ENCODE measurements at places on chromosomes 11 and 22.

DNA sequence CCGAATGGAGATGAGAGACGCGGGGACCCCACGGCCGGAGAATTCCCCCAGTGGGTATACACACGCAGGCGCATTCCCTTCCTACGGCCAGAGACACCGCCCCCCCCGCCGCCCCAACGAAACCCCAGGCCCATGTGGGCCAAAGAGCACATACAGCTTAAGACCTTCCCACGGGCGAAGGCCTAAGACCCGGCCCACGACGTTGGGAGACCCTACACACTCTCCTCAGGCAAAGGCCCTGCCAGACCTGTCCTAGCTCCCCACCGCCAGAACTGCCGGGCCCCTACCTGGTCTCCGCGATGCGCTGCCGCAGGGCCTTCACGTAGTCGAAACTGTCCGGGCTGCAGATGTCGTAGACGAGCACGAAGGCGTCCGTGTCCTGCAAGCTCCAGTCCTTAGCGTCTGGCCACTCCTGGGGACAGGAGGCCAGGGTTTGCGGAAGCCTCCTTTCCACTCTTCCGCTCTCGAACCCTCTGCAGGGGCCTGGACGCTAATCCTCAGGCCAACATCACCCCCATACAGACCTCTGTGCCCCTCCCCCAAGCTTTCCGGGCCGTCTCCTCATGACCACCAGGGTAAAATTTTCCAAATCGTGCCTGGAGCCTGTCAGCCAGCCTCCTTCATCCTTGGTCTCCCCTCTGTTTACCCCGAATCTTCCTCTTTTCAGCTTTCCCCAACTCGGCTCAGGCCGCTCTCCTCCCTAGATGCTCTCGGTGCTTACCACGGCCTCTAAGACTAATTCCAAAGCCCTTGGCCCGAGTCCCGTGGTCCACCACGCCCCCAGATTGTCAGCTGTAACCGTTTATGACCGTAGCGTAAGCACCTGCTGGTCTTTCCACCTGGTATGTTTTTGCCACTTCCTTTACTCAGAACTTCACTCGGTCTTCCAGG, 1.7 kb downstream of the RASL10A start:
- peak; percentile 12 for DNase-seq

DNA sequence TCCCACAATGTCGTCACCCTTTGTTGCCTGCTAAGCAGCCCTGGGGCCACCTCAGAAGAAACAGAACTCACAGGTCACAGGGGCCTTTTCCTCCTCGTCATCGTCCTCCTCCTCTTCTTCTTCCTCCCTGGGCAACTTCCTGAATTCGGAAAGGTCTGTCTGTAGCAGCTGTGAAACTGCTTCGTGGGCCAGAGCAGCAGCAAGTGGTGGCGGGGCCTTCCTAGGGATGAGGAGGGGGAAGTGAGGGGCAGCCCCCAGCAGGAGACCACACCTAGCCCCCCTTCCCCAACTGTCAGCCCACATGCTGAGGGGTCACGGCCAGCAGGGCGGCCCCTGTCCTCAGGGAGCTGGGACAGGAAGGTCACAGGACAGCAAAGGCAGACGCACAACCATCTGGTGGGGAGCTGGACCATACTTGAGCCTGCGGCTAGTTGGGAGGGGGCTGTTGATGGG, 13.2 kb downstream of the PPM1F start:
- DNase-seq: peak; percentile 75

- no peak for DNase-seq
Measured at GRCh38 chr11:60288531-60288930, 8.1 kb downstream of the MS4A4A start.

- no peak for DNase-seq
Measured at GRCh38 chr11:14625586-14626205, 17.9 kb upstream of the PDE3B start.

- no peak for DNase-seq
Measured at GRCh38 chr22:27637604-27638003, 164.0 kb downstream of the MN1 start.

DNA sequence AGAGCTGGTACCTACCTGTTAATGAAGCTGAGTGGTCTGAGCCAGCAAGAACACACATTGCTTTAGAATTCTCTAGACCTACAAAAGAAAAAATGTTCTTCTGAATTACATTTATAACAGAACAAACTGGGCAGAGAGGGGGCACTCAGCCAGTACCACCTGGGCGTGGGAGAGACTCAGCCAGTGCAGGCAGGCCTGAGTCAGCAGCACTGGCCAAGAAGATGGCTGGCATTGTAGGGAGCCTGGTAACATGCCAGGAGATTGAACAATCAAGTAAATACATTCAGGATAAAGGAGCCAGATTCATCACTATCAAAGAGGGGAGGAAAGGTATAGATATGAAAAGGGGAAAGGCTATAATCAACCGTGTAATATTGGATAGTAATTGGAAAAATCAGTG, 19.9 kb downstream of the SERGEF start:
- DNase-seq: no peak

GRCh38 chr22:32697331-32697995, 104.0 kb upstream of the TIMP3 start:
- no peak for DNase-seq

- peak; percentile 40 for DNase-seq
Measured at GRCh38 chr22:46293577-46294260, 3.0 kb upstream of the GTSE1 start.

- DNase-seq: no peak
Measured at GRCh38 chr22:23613193-23613972, 18.7 kb downstream of the DRICH1 start.

- no peak for DNase-seq
Measured at GRCh38 chr22:50121202-50121740, 31.5 kb downstream of the MOV10L1 start.

GRCh38 chr22:27133019-27133431, 475.6 kb downstream of the MIAT start:
- peak; percentile 37 for DNase-seq

GRCh38 chr22:46515208-46516111, 22.0 kb downstream of the CELSR1 start:
- no peak for DNase-seq

GRCh38 chr11:57490456-57491248, 24.9 kb downstream of the SLC43A1 start:
- no peak for DNase-seq

DNA sequence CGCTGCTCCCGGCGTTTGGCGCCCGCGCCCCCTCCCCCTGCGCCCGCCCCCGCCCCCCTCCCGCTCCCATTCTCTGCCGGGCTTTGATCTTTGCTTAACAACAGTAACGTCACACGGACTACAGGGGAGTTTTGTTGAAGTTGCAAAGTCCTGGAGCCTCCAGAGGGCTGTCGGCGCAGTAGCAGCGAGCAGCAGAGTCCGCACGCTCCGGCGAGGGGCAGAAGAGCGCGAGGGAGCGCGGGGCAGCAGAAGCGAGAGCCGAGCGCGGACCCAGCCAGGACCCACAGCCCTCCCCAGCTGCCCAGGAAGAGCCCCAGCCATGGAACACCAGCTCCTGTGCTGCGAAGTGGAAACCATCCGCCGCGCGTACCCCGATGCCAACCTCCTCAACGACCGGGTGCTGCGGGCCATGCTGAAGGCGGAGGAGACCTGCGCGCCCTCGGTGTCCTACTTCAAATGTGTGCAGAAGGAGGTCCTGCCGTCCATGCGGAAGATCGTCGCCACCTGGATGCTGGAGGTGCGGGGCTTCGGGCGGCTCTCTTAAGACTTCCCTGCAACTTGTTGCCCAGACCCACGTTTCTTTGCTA, at the start of gene CCND1:
Gene CCND1 (plus strand): TSS at position 162 of the 587 bp plus-strand sequence. CDS start 158 bp downstream, at position 320.
- DNase-seq: peak; percentile 48

DNA sequence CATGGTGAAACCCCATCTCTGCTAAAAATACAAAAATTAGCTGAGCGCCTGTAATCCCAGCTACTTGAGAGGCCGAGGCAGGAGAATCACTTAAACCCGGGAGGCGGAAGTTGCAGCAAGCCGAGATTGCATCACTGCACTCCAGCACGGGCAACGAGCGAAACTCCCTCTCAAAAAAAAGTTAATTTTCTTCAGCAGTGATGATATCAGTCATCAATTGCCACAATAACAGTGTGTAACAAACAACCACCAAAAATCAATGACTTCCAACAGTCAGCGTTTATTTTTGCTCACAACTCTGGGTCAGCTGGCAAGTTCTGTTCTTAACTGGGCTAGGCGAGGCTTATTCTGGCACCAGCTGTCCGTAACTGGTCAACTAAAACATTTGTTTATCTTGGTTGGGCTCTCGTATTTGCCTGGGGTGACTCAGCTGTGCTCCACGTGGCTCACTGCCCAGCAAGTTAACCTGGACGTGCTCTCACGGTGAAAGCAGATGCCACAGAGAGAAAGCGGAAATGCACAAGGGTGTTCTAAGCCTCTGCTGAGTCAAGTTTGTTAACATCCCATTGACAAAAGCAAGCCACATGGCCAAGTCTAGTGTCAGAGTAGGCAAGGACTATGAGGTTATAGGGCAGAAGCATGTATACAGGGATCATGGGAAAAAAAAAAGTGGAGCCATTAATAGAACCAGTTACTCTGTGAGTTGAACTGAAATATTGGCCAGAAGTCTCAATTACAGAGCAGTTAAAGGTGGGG, 52.1 kb downstream of the LHFPL7 start:
- DNase-seq: no peak

GRCh38 chr11:34798985-34799384, 117.2 kb downstream of the APIP start:
- no peak for DNase-seq

DNA sequence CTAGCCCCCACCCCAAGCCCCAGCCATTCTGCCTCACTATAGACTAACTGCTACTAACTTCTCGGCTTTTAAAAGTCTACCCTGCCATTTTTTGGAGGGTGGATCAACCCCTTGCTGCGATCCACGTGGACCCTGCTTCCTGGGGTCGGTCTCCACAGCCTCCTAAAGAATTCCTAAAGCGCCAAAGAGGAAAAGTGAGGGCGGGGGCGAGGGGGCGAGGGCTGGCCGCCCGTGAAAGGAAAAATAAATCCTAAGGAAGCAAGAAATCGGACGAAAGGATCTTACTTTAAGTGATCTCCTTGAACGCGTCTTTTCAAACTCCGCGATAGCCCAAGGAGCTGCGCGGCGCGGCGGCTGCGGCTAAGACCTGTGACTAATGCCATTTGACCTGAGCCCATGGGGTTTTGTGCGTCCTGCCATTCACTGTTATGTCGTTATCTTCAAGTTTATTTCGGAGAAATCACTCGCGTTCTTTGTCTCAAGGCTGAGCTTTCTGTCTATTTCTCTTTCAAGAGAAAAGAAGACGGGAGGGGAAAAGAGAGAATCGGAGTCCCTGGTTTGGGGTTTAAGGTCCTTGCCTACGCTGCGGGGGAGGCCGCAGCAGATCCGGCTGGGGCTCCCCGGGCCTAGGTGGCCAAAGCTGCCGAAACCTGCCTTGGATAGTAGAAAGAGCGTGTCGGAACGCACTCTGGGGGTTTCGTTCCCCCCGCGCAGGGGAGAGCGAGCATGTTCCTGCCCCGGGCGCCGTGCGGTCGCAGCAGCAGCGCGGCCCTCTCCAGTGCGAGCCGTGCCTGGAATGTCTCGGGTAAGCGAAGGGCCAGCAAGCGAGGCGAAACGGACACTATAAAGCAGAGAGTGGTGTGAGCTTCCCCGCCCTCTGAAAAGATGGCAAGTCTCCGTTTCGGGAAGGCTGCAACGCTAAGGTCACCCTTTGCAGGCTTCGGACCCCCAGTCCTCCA, 2.8 kb upstream of the DBX1 start:
- DNase-seq: no peak

DNA sequence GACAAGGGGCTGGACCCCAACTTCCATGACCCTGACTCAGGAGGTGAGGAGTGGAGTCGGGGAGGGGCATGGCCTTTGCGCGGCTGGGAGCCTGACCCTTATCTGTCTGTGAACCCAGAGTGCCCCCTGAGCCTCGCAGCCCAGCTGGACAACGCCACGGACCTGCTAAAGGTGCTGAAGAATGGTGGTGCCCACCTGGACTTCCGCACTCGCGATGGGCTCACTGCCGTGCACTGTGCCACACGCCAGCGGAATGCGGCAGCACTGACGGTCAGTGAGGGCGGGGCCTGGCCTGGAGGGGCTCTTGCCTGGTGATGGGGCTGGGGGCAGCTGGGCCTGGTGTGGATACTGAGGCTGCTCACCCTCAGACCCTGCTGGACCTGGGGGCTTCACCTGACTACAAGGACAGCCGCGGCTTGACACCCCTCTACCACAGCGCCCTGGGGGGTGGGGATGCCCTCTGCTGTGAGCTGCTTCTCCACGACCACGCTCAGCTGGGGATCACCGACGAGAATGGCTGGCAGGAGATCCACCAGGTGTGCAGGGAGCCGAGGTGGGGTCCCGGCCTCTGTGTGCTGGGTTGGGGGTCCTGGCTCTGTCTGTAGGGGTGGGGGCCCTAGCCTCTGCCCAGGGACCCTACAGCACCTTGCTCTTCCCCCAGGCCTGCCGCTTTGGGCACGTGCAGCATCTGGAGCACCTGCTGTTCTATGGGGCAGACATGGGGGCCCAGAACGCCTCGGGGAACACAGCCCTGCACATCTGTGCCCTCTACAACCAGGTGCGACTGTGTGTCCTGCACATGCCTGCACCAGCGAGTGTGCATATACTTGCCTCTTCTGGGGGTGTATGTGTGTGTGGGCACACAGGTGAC, 6.3 kb downstream of the SHANK3 start:
- no peak for DNase-seq

GRCh38 chr11:1969035-1969434, 21.9 kb downstream of the MRPL23 start:
- no peak for DNase-seq

- no peak for DNase-seq
Measured at GRCh38 chr11:80241766-80242165, 800.9 kb upstream of the TENM4 start.

- no peak for DNase-seq
Measured at GRCh38 chr11:103972013-103972412, 64.4 kb upstream of the DDI1 start.

GRCh38 chr11:27350511-27350910, 12.5 kb downstream of the CCDC34 start:
- DNase-seq: no peak

DNA sequence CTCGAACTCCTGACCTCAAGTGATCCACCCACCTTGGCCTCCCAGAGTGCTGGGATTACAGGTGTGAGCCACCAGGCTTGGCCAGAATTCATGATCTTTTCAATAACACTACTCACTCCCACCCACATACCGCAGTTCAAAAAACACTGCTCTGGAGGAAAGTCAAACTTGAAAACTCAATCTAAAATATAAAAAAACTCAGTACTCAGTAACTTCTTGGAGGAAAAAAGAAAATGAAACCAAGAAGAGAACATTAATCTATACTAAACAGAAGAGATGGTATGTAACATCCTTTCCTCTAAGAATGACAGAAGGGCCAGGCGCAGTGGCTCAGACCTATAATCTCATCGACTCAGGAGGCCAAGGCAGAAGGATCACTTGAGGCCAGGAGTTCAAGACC, 58.3 kb downstream of the MRTFA start:
- DNase-seq: no peak

DNA sequence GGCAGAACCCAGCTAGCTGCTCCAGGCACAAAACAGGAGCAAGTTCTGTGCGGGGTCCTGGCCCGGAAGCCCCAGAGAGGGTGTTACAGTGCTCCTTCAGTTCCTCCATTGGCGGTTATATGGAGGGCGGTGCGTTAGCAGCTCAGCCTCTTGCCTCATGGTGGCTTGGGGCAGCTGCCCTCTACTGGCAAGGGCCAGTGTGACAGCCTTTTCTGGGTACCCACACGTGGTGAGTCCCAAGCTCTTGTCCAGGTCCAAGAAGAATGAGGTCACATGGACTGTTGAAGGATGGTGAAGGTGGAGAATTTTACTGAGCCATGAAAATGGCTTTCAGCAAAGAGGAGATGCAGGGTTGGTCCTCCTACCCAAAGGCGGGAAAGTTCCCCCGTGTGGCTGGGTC, 100.5 kb downstream of the WT1 start:
- DNase-seq: no peak
